ENCODE measurements at places on chromosomes 4 and X. TPM values are rescaled to one million over a fixed set of nuclear protein-coding genes. Genes with fewer than 3 reads are reported as not detected.

BMPR1B gene
- total RNA-seq, result not detected

IL21 gene
- not detected for total RNA-seq

PABPC1L2B gene
- not detected for total RNA-seq

VGLL1 gene
- not detected for total RNA-seq

KIAA1210 gene
- total RNA-seq, result not detected

NR3C2 gene
- total RNA-seq, result 4.8 TPM

Measured in activated naive CD8-positive, alpha-beta T cell treated with anti-CD3 and anti-CD28 coated beads for 36 hours (primary cell).